ENCODE measurements at places on chromosomes 1 and 21.

- no peak for DNase-seq
Observed at GRCh38 chr1:92030656-92031107, 897 bp downstream of the EPHX4 start.

DNA sequence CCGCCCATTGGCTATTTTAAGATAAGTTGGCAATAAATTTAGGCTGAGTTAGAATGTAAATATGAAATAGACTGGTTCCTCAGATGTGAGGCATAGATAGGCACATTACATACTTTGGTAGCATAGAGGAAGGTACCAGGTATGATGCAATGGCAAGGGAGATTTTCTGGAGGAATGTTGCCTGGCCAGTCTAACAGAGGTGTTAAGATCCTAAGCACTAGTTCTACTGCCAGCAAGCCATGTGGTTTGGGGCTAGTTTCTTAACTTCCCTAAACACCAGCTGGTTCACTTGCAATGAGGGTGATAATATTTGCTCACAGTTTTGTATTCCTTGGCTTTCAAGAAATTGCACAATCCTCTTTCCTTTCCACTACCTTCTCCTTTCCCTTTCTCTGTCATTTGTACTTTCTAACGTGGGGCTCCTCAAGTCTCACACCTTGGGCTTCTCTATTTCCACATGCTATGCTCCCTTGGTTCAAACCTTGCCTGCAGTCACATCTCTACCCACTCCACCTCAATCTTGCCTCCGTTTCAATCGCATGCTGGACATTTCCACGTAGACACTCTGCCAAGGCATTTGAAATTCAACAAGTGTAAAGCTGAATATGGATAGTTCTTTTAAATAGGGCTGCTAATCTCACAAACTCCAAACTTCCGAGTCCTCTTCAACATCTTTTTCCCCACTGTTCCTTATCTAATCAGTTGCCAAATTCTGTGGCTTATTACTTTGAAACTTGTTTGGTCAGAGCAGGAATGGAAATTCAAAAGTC lies 4.7 kb upstream of the CD55 start:
- DNase-seq, result no peak

GRCh38 chr21:34775793-34776192 lies 107.0 kb downstream of the CLIC6 start:
- DNase-seq, result no peak

- DNase-seq, result no peak
Observed at GRCh38 chr1:221667504-221667903, 74.4 kb downstream of the DUSP10 start.

- no peak for DNase-seq
Observed at GRCh38 chr1:19456968-19457441, 28.3 kb downstream of the CAPZB start.

- no peak for DNase-seq
Observed at GRCh38 chr1:104380003-104380402, 630.3 kb downstream of the AMY1C start.

DNA sequence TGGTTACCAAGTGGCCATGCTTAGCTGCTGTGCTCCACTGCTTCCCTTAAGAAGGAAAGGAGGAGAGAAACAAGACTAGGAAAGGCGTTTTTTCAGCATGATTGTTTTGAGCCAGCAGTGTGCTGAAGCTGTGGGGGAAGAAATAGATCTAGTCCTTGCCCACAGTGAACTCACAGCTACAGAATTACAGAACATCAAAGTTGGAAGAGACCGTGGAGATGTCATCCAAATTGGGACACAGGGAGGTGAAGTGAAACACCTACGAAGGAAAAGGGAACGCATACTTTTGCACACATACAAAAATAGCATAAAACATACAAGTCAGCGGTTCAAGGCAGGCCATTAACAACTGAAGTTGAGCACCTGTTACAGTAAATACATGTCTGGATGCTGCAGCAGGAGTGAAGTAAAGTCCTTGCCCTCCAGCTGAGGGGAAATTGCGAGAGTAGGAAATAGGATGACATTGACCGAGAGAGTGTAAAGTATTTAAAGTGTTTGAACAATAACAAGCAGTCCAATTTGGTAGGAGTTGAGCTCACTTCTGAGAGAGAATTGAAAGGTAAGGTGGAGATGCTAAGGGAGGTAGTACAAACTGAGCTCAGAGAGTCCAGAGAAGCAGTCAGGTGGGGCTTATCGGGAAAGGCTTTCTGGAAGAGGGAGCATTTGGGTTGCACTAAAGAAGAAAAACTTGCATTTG lies 55.1 kb downstream of the KIRREL1 start:
- no peak for DNase-seq

DNA sequence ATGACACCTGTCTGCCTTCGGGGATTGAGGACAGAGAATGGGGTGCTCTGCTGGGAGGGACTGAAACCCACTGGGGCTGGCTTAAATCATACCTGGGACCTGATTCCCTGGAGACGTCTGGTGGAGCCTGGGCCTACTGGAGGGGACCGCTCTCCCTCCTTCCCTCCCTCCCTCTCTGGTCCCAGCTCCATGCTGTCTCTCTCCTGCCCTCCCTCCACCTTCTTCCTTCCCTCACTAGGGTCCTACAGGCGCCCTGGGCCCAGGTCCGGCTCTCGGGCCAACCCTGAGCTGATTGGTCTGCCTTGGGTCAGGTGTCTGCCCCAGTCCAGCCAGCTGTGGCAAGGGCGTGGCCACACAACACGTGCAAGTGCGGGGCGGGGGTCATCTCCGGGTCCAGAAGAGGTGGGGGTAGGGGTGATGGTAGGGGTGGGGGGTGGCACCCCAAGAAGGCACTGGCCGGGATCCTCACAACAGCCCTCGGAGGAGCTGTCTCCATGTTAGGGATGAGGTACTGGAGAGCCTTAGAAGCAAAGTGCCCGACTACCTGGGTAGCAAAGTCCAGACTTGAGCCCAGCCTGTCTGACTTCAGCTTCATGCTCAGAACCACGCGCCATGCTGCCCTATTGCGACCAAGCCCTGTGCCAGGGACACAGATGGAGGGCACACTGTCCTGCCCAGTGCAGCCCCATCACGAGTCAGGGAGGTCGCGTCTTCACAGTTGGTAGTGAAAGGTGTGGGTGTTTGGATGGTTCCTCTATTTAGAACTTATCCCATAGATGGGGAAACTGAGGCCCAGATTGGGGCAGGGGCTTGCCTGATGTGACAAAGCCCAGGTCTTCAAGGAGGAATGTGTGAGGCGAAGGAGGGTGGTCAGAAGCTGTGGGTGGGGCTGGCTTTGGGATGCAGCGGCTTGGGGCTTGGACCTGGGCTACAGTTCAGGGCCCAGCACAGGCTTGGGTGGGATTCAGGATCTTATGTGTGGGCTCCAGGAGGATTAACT lies 574.1 kb downstream of the PTPRU start:
- DNase-seq, result no peak

DNA sequence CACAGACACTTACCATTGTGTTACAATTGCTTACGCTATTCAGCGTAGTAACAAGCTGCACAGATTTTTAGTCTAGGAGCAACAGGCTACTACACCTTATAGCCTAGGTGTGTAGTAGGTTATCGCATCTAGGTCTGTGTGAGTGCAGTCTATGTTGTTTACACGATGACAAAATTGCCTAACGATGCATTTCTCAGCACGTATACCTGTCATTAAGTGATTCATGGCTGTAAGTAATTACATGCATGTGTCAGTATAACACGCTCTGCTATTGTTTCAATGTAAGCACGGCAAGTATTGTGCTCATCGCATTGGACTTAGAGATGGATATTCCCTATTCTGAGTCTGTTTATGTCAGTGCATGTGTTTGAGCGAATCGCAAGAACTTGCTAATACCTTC lies 15.7 kb upstream of the ZBTB18 start:
- DNase-seq, result no peak

DNA sequence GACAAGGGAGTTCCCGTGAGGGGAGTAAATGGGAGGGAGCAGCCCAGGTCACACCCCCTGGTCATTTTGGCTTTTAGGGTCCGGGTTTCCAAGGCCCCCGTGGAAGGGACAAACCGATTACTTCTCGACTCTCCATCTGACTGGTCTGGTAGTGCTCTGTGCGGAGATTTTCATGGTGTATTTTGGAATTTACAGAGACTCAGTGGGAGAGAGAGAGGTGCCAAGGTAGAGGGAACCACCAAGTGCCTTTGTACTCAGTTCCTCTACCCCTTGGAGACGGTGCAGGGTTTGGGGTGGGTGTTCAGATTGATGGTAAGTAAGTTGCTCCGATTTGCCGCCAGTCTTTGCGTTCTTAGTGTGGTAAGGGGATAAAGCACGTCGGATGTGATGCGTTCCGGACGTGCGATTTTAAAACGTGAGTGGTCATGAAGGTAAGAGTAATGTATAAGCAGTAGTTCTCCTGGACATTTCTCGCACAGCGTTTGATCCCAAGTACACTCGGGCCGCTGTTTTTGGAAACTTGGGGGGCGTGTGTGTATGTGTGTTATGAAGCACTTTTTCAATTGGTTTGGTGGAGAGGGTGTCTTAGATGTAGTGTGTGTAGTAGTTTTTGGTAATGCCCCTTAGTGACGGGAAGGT lies 682 bp downstream of the SUCO start:
- peak; percentile 2 for DNase-seq

DNA sequence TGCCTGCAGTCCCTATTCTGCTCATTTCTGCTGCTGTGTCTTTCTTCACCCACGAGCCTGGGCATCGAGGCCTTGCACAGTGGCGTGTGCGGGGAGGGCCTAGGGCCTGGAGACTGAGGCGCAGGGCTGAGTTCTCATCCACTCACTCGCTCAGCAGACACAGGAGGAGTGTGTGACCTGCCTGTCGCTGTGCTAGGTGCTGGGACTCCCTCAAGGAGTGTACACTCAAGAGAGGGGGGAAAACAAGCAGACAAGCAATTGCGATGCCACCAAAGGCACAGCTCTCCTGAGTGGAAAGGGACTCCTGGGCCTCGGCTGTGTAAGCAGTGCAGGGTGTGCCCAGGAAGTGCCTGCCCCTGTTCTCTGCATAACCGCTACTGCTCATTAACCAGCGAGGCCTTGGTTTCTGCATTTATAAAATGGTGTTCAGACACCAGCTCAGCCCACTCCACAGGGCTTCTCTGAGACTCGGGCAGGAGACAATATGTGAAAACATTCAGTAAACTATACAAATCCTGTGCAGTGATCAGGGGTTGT lies 4.2 kb downstream of the RD3 start:
- no peak for DNase-seq

DNA sequence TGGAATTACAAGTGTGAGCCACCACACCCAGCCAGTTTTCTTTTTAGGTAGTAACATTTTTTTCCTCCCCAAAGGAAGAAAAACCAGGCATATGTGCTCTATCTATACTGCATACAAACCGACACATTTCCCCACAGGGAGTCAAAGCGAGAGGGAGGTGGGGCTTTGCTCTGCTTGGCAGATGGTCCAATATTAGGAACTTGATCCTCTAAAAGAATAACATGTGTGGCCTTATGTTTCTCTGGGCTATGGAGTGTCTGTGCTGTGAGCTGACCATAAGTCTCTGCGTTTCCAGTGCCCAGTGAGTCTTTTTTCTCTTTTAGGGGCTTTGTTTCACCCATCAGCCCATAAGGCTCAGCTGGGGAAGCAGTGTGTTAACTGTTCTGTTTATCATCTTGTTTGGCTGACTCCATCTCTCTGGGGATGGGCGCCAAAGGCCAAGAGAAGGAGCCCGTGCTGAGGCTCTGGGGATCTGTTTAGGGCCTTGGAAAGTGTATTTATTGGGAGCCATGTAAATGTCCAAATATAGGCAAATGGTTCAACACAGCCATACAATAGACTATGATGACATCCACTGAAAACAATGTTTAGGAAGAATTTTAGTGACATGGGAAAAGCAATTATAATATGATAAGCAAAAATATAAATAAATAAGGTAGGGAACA lies 20.2 kb downstream of the LMOD1 start:
- no peak for DNase-seq

GRCh38 chr1:222777463-222777862 lies 37.4 kb upstream of the DISP1 start:
- DNase-seq, result no peak

DNA sequence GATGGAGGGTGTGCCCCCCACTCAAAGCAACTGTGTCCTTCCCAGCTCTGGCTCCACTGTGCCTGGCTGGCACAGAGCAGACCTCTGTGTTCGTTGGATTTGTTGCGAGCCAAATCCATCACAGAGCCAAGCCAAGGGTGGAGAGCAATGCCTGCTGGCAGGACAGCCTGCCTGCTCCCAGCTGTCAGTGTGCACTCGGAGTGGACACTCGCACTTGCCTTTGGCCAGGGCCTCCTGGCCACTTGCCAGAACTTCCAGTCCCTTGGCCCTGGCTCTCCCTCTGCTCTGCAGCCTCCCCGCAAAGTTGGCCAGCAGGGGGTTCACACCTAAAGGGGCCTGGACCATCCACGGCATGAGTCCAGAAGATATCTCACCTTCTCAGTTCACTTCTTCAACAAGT lies 16.4 kb downstream of the HEYL start:
- DNase-seq, result no peak

GRCh38 chr1:42340093-42340492 lies 5.1 kb upstream of the FOXJ3 start:
- DNase-seq, result no peak

- no peak for DNase-seq
Observed at GRCh38 chr1:201320168-201320788, 37.0 kb downstream of the PKP1 start.

DNA sequence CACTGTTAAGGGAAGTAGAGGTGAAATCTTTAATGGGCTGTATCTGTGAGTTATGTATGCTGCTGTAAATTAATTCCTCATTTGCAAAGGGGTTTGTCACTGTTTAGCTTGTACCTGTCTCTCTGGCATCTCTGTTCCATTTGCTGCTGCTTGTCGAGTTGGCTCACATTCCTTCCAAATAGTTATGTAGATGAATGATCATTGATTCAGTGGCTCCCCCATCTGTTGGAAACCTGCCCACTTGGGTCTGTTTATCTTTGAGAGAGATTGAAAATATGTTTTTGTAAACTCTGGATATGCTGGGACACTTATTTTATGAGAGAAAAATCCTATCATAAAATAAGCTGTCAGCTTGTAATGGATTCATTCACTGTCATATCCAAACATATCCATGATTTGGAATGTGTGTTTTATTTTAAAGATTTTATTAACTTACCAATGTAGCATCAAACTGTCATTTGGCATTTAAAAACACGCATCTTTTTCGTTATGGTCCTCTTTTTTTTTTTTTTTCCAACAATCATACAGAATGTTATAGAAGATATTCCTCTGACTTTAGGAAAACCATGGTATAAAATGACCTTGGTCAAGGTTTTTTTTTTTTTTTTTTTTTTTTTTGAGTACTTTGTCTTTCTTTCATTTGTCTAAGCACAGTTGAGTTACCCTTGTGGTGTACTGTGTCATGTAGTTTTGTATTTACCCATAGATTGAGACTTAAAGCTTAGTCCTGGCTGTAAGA lies 3.5 kb downstream of the RYR2 start:
- DNase-seq, result no peak

Measured in stimulated activated CD4-positive, alpha-beta T cell treated with anti-CD3 and anti-CD28 coated beads, TNF-alpha, amount 100 ng/mL, for 4 hours (primary cell).